Hematopoietic multipotent progenitor cell treated with erythropoietin and hydrocortisone succinate and interleukin-3 and kit ligand, for 8 days (in vitro differentiated cells): ENCODE measurements at places on chromosomes 13 and 19.

GRCh38 chr13:25203127-25203740 lies 31.1 kb upstream of the AMER2 start:
- no peak for DNase-seq

DNA sequence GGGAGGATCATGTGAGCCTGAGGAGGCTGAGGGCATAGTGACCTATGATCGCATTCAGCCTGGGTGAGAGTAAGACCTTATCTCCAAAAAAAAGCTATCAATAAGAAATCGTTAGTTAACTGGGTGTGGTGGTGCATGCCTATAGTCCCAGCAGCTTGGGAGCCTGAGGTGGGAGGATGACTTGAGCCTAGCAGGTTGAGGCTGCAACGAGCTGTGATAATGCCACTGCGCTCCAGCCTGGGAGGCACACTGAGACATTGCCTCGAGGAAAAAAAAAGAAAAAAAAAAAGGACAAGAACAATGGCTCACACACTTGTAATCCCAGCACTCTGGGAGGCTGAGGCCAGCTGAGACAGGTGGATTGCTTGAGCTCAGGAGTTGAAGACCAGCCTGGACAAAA lies 16.2 kb downstream of the PSPC1 start:
- DNase-seq, result peak; percentile 69

DNA sequence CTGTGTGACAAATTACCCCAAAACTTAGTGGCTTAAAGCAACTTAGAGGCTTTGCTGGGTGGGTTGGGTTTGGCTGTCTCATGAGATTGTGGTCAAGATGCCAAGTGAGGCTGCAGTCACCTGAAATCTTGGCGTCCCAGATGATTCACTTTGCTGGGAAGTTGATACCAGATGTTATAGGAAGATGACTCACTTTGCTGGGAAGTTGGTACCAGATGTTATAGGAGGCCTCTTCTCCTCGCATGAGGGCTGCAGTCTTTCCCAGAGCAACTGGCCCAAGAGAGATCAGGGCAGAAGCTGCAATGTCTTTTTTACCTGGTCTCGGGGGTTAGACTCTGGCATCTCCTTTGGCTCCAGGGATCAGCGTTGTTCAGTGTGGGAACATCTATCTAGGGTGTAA lies 16.8 kb downstream of the TEX29 start:
- DNase-seq, result no peak

GRCh38 chr13:68715651-68716050 lies 1392.0 kb upstream of the ATXN8OS start:
- DNase-seq, result no peak

GRCh38 chr13:77503398-77503797 lies 32.1 kb upstream of the SCEL start:
- no peak for DNase-seq

- no peak for DNase-seq
These were observed 7.6 kb upstream of the BICRA start for GRCh38 chr19:47601180-47601904.

- DNase-seq, result peak; percentile 95
These were observed 17.9 kb downstream of the DEDD2 start for GRCh38 chr19:42199440-42200115.

GRCh38 chr13:78630511-78630910 lies 27.2 kb upstream of the POU4F1 start:
- DNase-seq, result no peak

DNA sequence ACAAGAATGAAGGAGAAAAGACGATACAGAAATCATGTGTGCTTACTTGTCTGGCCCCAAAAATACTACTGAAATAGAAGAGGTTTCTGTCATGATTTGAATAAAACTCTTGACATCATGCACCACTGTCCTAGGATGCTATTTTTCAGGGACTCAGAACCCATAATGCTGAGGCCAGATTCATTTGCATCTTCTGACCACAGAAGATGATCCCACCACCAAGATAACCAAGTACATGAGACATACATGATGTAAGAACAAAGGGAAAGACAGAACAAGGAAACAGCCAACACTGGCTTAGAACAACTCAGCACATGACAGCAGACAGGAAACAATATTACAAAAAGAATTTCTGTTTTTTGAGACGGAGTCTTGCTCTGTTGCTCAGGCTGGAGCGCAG lies 2.5 kb downstream of the ZNF552 start:
- peak; percentile 15 for DNase-seq

- DNase-seq, result no peak
These were observed 153.6 kb downstream of the KATNAL1 start for GRCh38 chr13:30153545-30154426.

GRCh38 chr13:37070145-37070695 lies 10.7 kb upstream of the SUPT20H start:
- DNase-seq, result no peak
